Glomerular endothelial cell (primary cell): ENCODE measurements at places on chromosomes 5 and 9. TPM values are rescaled to one million over a fixed set of nuclear protein-coding genes. Genes with fewer than 3 reads are reported as not detected.

Gene CDKN2B
- 36.5 and 49.7 TPM in 2 replicates for total RNA-seq

Gene STK32A
- not detected in 2 replicates for total RNA-seq

Gene SEMA5A
- 3.4 and 5.4 TPM in 2 replicates for total RNA-seq

Gene FAM163B
- total RNA-seq, result not detected in 2 replicates
